ENCODE measurements at places on chromosomes 3 and 15.
A peak's percentile ranks its signal among the peaks of the same experiment; 100 is the strongest.

DNA sequence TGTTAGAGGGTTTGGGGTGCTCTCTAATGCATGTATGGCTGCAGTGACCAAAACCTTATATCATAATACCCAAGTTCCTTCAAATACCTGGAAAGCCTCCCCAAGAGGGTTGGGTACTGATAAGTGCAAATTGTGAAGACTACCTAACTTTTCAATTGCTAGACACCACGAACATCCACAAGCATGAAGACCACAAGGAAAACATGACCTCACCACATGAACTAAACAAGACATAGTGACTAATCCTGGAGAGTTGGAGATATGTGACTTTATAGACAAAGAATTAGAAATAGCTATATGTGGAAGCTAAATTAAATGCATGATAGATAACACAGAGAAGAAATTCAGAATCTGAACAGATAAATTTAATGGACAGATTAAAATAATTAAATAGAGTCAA is 23.9 kb upstream of the AADACL2 start:
- no peak for DNase-seq

DNA sequence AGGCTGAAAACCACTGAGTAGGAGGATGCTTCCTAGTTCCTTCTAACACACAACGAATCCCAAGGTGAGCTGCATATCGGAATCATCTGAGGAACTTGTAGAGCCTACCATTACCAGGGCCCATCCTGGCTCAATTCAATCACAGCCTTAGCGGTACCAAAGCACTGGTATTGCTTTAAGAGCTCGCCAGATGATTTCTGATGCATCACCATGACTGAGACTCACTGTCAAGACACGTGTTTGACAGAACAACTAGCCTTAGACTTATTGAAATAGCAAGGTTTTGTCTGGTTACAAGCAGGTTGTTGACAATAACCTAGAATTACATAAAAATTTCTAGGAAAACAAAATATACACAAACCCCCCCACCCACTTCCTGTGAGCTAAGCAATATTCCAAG is 68.5 kb downstream of the CBLB start:
- no peak for DNase-seq

- no peak for DNase-seq
Measured at GRCh38 chr15:79643393-79643792, 211.3 kb downstream of the MINAR1 start.

- DNase-seq, result no peak
Measured at GRCh38 chr3:171932153-171932611, 89.0 kb downstream of the TMEM212 start.

GRCh38 chr3:151306168-151306810 is 10.3 kb downstream of the GPR87 start:
- DNase-seq, result no peak

DNA sequence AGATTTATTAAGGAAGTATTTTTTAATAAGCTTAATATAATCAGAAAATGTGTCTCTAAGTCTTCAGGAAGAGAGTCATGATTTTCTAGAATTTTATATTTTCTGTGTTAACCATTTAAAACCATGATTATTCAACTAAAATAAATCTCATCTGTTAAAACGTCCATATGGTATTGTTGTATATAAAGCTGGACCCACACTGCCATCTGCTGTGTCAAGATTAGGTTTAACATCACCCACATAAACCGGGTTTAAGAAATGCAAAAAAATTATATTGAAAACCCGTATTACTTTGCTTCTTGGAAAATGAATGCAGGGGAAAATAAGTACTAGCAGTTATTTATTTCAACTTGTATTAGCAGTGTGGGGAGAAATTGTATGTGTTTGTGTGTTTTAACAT is 9.5 kb upstream of the CCDC66 start:
- DNase-seq, result no peak

DNA sequence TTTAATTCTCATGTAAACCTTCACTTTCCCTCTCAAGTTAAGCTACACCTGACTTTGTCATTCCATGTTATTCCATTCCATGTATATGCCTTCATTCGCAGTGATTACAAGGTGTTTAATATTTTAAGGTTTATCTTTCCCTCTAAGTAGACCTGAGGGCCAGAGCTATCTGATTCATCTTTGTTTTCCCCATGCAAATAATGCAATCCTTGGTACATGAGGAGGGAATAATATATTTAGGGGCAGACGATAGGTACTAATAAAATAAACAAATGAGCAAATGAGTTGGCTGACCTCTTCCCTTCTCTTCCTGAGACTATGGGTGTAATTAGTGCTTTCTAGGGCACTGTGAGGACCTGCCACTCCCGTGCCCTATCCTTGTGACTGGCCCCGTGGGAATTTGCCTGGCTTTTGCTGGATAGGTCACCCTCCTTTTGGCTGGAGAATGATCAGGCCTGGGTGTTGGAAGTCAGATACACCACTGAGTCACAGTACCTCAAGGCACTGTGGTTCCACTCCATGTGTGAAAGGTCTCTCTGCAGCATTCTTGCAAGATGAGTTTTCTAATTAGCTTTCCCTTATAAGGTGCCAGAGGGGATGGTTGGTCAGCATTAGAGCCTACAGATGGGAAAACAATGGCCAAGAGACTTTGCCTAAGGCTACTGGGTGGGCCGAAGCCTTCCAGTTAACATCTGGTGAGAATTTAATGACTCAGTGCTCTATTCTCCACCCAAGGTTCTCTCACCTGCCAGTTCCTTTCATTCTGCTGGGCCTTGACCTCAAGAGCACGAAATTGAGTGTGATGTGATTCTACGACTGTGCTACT is 183.2 kb downstream of the P3H2 start:
- no peak for DNase-seq

DNA sequence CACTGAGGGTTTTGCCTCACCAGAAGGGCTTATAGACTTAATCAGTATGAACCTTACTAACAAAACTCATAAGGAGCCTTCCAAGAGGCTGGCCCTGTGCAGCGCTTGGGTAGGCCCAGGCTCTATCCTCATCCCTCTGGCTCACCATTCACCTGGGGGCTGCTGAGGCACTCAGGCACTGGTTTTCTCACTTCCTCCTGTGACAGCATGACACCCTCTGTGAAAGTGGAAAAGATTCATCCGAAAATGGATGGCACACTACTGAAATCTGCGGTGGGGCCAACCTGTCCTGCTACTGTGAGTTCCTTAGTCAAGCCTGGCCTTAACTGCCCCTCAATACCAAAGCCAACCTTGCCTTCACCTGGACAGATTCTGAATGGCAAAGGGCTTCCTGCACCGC is 41.3 kb downstream of the PSMD6 start:
- no peak for DNase-seq

GRCh38 chr15:93164409-93164808 is 75.4 kb upstream of the RGMA start:
- peak; percentile 33 for DNase-seq

GRCh38 chr3:134799393-134799792 is 4.3 kb downstream of the EPHB1 start:
- DNase-seq, result no peak

GRCh38 chr3:164458986-164459385 is 619.3 kb downstream of the SI start:
- no peak for DNase-seq

DNA sequence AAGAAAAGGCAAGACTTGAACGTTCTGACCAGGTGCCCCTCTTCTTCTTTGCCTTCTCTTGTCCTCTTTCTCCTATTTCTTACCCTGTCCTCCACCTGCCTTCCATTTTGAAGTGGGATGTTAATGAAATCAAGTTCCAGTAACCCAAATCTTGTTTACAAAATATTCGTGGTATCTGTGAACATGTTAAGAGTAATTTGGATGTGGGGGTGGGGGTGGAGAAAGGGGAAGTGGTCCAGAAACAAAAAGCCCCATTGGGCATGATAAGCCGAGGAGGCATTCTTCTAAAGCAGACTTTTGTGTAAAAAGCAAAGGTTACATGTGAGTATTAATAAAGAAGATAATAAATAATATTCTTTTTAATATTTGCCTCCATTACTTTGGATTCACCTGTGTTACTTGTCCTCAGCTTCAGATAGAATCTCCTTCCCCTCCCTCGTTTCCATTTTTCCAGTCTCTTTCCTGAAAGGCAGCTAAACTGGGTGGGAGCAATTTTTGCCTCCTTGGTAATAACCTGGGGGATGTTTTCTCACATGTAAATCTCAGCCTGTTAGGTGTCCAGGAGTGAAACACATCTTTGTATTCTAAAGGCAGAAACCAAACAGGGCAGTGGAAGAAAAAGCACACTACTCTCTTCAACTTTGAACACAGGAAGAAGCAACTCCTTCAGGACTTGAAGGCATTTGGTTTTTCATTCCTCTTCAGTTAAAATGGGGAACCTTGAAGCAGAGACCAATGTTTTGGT is 3.2 kb downstream of the CHST2 start:
- no peak for DNase-seq

DNA sequence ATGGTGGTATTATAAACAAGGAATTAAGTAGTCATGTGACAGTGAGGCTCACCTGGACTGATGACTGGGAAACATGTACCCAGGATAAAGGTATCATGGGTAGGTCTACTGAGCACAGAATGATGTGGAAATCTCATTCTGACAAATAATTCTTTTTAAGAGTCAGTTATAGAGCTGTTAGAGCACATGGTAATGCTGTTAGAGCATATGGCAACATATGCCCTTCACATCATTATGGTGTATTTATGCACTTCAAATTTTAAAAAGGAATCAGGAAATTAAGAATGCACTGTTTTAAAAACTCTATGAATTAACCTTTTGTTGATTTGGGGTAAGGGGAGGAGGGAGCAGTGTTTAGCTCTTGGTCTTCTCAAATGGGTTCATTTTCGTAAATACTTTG is 1.7 kb downstream of the SLC6A20 start:
- DNase-seq, result no peak

GRCh38 chr3:120567370-120568201 is 28.6 kb upstream of the NDUFB4 start:
- no peak for DNase-seq

- peak; percentile 23 for DNase-seq
Measured at GRCh38 chr3:88003115-88003755, 55.6 kb downstream of the CGGBP1 start.

DNA sequence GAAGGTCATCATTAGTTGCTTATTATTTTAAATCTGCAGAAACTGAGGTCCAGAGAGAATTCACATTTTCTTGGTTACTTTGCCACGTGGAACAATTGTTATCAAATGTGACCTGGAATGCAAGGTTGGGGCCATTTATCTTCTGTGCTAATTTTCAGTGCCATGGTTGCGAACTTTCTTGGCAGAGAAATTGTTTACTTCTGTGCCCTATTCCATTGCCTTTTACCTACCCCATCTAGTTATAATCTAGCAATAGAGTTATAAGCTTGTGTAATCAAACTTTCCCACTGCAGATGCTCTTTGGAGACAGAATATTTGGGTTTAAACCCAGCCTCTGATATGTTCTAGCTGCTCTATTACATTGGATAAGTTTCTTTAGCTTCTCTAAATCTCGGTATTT is 242.9 kb downstream of the LPP start:
- DNase-seq, result no peak

- no peak for DNase-seq
Measured at GRCh38 chr3:169122416-169122815, 541.1 kb downstream of the MECOM start.

DNA sequence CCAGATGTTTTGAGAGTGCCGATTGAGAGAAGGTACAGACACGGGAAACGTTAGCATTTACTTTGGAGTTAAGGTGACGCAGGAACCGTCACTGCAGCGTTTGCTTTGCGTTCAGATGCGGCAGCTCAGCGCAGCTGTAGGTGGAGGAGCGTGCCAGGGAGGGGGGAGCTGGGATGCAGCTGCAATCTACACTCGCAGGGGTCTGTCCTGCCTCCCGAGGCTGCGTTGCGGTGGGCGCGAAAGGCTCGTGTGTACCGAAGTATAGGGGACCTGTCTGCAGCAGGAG is 425 bp upstream of the FYTTD1 start:
- DNase-seq, result no peak

GRCh38 chr15:68334661-68335124 is 57.1 kb downstream of the FEM1B start:
- no peak for DNase-seq

DNA sequence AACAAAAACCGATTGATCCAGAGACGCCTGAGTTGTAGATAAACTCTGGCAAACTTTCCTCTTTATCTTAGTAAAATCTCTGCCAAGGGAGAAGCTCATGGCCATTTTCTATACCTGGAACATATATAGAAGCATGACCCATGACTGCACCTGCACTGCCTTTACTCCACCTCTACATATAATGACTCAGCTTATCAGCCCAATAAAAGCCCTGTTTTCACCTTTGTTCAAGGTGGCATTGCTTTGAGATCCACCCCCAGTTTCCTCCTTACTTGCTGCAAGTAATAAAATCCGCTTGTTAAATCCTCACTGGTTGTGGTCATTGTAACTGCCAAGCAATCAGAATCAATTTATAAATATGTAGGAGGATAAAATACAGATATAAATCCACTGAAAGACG is 1280.4 kb downstream of the NSUN3 start:
- DNase-seq, result no peak

DNA sequence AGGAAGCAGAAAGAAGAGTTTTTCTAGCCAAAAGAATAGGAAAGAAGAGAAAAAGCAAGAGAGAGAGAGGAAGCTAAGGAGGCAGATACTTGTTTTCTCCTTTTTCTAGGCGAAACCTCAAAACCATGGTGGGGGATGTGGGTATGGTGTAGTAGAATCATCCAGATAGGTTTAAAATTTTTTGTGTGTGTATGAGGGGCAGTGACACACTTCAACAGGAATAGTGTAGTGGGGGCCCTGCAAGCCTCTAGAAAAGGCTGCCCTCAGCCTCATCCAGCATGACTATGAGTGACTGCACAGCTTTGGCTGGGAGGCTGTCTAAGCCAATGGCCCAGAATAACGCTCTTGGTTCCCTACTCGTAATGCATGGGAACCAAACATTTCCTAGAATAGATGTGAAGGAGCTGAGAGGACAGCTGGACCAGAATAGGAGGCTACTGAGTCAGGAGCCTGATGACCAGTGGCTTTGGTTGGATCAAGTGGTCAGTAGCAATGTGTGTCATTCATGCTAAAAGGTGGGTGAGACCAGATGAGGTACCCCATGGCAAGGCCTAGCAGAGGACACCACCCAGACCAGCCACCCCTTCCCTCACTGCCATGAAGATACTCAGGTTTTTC is 24.4 kb downstream of the MOBP start:
- DNase-seq, result no peak

DNA sequence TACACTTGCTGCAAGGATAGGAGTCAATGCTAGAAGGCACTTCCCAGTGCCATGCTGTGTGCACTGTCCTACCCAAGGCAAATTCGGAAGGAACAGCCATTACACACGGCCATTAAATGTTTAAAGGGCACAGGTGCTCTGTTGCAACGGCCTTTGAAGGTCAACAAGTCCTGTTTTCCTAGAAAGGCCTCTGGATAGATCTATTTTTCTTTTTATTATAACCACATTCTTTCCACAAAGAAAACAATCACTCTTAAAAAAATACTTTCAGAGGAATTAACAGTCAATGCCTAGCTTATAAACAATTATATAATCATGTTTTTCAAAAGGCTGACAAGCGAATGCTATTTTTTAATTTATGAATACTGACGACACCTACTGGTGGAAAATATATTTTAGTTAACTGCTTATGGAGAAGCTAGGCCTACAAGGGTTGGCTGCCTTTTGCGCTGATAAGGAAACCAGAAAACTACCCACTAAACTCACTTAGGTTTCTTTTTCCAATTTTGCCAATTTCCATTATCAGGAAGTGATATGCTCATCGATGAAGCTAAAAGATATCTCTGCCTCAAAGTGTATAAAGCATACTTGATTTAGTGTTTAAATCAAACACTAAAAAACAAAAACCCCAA is 2.4 kb downstream of the ARHGEF3 start:
- DNase-seq, result no peak

- DNase-seq, result no peak
Measured at GRCh38 chr15:41879321-41879845, 14.5 kb downstream of the SPTBN5 start.

Measured in activated naive CD4-positive, alpha-beta T cell treated with anti-CD3 and anti-CD28 coated beads, Interleukin-2, amount 50 U/mL, for 72 hours (primary cell).